ENCODE measurements at places on chromosomes 5 and 9.

DNA sequence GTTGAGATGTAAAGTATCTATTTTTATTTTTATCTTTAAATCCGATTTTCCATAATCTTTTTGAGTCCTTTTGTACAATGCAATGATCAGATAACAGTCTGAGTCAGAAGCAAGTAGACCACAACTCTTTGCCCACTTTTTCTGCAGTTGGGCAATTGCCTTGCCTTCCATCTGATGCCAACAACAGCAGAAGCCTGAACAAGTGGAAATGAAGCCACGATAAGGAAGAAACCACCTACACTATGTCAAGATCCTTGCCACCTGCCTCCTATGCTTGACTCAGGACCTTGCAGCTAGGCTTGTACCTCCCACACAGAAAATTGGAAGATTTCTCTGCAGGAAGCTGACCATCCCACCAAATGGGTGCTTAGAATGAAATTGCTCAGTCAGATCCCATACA lies 78.6 kb downstream of the ANXA1 start:
- no peak for DNase-seq

GRCh38 chr9:98962181-98962560 lies 18.5 kb downstream of the COL15A1 start:
- peak; percentile 52 for DNase-seq

DNA sequence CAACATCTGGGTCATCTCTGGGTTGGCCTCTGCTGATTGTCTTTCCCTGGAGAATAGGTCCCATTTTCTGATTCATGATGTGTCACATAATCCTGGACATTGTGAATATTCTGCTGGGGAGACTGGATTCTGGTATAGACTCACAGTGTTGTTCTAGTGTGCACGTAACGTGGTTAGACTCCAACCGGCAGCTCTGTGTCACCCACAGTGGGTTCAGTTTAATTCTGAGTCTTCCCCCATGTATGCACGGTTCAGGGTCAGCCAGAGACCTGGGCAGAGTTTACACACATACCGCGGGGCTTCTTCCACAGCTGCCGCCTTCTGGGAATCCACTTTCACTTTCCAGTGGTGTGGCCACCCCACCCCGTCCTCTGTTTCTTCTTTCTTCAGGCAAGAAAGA lies 38.0 kb upstream of the LRRC14B start:
- DNase-seq = peak; percentile 21

DNA sequence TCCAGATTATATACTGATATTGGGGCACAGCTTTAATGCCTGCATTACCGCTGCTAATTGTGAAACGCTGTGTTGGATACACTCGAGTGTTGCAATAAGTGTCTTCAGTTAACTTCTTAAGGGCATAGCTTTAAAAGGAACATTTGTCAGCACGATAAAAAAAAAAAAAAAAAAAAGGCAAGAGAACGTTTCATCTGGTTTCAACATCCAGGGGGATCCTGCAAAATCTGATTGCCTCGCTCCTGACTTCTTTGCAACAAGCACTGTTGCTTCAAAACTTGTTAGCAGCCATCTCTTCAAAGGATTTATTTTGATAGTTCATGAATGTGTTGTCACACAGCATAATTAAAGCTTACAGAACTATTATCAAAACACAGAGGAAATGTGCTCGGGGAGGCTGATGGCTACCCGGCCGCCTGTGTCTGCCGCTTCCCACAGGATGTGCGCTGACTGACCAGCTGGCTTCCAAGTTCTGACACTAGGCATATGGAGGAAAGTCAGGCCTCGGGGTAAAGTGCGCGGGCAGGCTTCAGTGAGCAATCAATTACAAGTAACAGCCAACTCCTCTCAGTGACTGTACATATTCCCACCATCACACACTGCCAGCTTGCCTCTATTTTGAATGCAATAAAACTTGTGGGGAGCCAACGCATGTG lies 77.7 kb downstream of the EBF1 start:
- DNase-seq = no peak

- DNase-seq = no peak
Observed at GRCh38 chr5:98999631-99000030, 70.8 kb upstream of the CHD1 start.

GRCh38 chr9:77907585-77907984 lies 124.0 kb downstream of the GNAQ start:
- DNase-seq = no peak

DNA sequence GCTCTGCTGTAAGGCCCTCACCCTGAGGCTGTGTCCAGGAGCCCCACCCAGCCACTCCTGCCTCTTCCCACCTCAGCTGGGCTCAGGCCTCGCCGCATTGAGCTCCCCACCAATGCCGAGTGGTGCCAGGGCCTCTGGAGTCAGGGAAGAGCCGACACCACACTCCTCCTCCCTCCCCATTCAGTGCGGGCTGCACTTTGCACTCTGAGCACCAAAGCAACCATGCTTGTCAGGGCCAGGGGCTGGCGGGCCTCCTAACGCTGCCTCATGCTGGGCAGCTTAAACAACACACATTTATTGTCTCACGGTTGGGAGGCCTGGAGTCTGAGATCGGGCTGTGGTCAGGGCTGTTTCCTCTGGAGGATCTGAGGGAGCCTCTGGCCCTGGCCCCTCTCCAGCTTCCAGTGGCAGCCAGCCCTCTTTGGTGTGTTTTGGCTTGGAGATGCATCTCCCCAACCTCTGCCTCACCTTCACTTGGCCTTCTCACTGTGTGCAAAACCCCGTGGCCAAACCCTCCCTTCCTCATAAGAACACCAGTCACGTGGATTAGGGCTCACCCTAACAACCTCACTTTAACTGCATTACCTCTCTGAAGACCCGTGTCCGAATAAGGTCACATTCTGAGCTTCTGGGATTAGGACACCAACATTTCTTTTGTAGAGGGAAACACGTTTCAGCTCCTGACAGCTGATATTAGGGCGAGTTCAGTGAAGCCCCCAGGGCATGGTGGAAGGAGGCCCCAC lies 157.8 kb downstream of the MED10 start:
- no peak for DNase-seq

- no peak for DNase-seq
Observed at GRCh38 chr5:173602423-173602822, 14.0 kb downstream of the BOD1 start.

DNA sequence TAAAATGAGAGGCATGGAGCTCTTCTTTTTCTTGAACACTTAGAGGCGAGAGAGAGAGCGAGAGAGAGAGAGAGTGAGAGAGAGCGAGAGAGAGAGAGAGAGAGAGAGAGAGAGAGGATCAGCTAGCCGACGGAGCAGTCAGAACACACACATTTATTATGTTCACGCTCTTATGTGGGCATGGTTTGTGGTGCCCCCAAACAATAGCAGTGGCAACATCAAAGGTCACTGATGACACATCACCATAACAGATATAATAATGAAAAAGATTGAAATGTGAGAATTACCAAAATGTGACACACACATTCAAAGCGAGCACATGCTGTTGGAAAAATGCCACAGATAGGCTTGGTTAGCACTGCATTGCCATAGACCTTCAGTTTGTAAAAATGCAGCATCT lies 116.1 kb downstream of the KDM4C start:
- peak; percentile 4 for DNase-seq

DNA sequence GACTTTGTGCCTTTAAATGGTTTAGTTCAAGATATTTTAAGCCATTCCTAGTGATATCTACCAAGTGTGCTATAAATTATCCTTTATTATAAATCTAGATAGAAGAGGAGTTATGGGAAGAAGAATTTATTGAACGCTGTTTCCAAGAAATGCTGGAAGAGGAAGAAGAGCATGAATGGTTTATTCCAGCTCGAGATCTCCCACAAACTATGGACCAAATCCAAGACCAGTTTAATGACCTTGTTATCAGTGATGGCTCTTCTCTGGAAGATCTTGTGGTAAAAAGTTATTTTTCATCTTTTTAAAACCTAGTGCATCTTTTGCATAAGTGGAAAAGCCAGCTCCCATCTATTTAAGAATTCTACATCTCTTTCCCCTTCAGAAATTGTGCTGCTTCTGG lies 18.6 kb downstream of the SLC23A1 start:
- no peak for DNase-seq

- DNase-seq = no peak
Observed at GRCh38 chr9:92543972-92544371, 8.2 kb upstream of the ECM2 start.

DNA sequence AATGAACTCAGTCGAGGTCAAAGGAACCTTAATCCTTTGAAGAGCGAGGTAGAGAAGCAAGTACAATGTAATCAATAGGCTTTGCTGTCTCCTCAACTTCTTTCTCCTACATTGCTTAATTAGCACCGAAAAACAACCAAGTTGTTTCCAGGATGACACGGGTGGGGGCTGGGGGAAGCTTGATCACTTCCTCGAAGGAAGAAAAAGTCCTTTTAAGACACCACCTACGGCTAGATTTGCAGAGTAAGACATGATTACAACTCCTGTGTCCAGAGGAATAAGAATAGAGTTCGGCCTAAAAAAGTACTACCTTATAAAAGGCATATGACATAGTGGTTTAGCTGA lies 811 bp upstream of the ARRDC3 start:
- DNase-seq = no peak

GRCh38 chr5:52657247-52657645 lies 130.5 kb upstream of the ITGA1 start:
- DNase-seq = peak; percentile 22

DNA sequence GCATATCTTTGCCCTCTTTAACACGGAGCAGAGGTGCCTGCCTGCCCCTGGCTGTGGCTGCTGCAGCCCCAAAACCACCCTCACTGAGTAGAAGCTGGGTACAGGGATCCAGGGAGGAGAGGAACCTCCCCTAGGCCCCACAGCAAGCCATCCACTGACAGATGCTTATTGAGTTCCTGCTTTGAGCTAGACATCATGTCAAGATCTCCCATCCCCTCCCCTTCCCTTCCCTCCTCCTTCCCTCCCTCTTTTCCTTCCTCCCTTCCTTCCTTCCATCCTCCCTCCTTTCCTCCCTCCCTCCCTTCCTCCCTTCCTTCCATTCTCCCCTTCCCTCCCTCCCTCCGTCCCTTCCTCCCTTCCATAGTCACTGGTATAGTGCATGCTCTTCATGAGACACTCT lies 29.3 kb downstream of the GOLGA2 start:
- DNase-seq = no peak

- DNase-seq = no peak
Observed at GRCh38 chr5:121378046-121378445, 473.6 kb upstream of the FTMT start.

DNA sequence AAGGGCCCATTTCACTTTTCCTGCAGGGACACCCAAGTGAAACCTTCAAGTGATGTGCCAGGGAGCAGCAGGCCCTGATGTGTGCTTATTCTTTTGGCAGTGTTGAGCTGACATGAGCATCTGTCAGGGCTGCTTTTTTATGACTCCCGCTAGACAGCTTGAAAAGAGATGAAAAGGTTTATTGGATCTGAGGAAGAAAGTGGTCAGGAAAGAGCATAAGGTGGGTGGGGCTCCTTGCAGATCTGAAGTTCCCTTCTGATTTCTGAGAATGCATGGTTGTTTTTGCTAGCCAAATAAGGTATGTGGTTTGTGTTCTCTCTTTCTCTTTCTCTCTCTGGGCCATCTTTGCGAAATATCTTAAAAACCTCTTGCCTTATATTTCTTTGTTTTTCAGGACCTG lies 316.1 kb downstream of the DMRT2 start:
- no peak for DNase-seq

GRCh38 chr5:113478691-113479090 lies 9.6 kb downstream of the MCC start:
- DNase-seq = no peak

- DNase-seq = no peak
Observed at GRCh38 chr5:179211068-179211467, 134.2 kb downstream of the ADAMTS2 start.

DNA sequence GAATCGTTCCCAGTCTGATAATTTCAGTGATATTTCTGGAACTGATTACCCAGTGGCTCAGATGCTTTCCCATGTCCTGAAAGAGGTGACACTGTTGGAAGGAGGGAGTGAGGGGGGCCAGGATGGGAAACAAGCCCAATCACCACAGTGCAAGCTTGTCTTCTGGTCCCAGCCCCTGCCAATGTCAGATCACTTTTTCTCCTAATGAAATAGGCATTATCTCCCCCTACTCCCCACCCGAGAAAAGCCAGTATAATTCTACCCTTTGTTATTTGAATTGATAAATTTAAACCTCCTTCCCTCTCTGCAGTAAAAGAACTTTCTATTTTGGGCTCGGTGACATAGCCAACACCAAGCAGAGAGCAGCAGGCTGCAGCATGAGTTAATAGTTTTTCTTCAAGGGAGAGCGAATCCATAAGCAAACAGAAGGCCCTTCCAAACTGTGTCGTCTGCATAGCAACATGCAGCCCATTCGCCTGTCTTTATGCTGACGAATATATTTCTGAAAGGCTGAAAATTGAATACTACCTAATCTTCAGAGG lies 14.6 kb upstream of the PPP2CA start:
- DNase-seq = peak; percentile 84

GRCh38 chr5:143226361-143226760 lies 177.1 kb downstream of the NR3C1 start:
- no peak for DNase-seq

- DNase-seq = peak; percentile 69
Observed at GRCh38 chr5:10077791-10078545, 171.7 kb downstream of the ATPSCKMT start.

DNA sequence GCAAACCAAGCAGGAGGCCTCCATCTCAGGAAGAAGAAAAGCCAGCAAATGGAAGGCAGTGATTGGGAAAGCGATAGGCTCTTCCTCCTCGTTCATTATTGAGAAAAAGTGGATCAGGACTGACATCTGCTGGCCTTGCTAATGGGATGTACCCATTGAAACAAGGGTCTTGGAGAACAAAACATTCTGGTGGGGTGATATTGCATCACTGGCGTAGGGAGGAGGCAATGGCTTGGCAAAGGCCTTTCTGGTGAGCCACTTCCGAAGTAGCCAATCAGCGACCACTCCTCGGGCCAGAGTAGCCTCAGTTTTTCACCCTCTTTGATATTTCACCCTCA lies 86.7 kb upstream of the NFIB start:
- DNase-seq = peak; percentile 89

- DNase-seq = no peak
Observed at GRCh38 chr9:109092587-109092986, 27.2 kb downstream of the TMEM245 start.

GRCh38 chr9:35882263-35882848 lies 12.2 kb upstream of the OR13J1 start:
- DNase-seq = peak; percentile 81

GRCh38 chr5:171120986-171121622 lies 187.9 kb upstream of the TLX3 start:
- DNase-seq = no peak

DNA sequence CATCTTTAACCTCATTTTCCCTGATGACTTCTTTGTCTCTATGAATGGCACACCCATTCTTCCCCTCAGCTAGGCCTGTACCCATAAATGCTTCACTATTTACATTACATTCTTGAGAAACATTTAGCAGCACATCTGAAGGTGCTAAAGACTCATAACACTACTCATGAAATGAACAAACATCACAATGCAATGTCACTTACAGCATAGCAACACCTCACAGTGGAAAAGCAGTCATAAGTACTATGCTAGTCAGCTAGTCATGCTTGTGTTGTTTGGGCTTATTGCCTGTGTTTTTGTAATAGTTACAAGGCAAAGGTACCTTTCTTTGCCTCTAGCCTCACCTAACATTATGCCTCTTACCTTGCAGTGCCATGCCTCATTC lies 228.9 kb downstream of the KIAA0825 start:
- no peak for DNase-seq

GRCh38 chr9:69757996-69758675 lies 1.7 kb downstream of the PTAR1 start:
- peak; percentile 31 for DNase-seq

GRCh38 chr5:96771395-96771794 lies 36.4 kb downstream of the ERAP1 start:
- DNase-seq = no peak

All from muscle of back (tissue), 13 donors.